SIG-M5 (cell line): ENCODE measurements at places on chromosomes 5 and 9.

DNA sequence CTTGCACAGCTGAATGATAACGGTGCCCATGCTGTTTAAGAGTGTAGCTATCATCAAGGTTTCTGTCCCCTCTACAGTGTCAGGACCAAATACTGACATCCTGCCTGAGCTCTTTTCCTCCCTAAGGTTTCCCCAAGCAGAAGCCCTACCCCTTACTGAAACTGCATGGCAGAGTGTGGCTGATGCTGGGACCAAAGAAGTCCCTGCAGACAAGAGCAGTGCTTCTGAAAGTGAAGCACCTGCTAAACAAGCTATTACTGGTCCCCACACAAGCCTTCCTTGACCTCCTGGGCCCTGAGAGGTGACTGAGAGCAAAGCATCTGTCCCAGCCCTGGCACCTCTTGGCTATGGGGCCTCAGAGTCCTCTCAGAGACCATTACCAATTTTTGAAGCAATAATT lies 56.1 kb downstream of the CFAP90 start:
- DNase-seq: no peak

- DNase-seq: no peak
Observed at GRCh38 chr9:79195879-79196278, 375.9 kb upstream of the TLE4 start.

DNA sequence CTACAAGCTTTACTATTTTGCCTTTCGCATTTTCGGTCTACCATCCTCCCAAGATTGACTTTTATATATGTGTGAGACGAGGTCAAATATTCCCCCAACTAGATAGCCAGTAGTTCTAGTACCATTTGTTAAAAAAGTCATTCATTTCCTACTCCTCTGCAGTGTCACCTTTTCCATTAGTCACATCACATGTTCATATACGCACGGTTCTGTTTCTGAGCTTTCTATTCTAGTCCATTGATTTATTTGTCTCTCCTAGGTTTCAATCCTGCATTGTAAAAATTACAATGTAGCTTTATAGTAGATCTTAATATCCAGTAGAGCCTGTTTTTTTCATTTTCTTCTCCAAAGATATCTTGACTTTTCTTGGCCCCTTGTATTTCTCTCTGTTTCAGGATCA lies 528.7 kb upstream of the TRPC7 start:
- DNase-seq: no peak

GRCh38 chr9:28121366-28121765 lies 548.1 kb upstream of the C9orf72 start:
- DNase-seq: no peak

DNA sequence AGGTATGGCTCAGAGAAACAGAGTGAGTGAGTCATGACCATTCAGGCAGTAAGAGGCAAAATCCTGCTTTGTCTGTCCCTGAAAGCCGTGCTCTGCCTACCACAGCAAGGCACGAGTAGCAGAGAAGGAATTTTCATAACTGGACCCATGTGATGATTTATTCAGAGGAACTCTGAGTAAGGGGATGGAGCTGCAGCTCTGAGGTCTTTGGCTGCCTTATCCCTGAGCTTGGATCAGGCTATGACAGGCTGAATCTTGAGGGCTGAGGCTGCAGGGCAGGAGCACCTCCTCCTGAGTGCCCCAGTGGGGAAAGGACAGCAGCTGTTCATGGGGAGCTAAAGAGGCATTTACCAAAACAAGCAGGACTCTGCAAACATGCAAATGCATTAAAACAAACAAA lies 183.4 kb downstream of the PAPPA start:
- no peak for DNase-seq

- no peak for DNase-seq
Observed at GRCh38 chr9:97057651-97058050, 18.7 kb upstream of the CTSV start.

GRCh38 chr5:69032009-69032408 lies 61.8 kb upstream of the SLC30A5 start:
- DNase-seq: no peak

- no peak for DNase-seq
Observed at GRCh38 chr5:5416733-5417132, 5.7 kb upstream of the ICE1 start.

DNA sequence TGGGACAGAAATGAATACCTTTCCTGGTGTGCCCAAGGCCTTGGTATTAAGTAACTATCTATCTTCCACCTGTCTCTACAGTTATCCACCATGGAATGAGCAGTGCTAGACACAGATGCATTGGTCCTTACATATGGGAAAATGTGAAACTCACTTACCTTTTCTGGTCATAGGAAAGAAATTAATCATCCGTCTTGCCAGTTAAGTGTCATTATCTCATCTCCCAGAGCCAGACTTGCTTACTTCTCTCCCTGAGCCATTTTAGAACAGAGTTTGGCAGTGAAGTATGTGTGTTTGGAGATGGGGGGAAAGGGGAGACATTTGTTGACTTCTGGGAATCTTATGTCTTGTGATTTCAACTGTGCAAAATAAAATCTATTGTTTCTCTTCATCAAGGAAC lies 1211.0 kb upstream of the CDH6 start:
- no peak for DNase-seq

- DNase-seq: no peak
Observed at GRCh38 chr9:83218411-83219090, 155.6 kb upstream of the RASEF start.

DNA sequence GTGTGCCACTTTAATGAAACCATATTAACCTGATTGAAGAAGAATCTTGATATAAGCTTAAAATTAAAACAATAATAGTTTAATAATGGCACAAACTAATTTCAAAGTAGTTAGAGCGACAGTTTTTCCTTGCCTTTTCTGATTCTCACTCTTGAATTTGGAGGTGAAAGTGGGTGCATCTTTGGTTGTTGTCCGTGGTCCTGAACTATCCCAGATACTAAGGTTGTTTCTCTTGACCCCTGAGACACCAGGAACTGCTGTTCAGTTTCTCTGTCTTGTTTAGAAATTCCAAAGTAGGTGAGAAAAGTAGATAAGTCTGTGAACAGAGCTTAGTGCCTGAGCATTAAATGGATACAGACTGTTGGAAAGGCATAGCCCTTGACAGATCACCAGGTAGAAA lies 274.7 kb downstream of the FBXL7 start:
- no peak for DNase-seq

GRCh38 chr9:96023486-96023885 lies 148.0 kb downstream of the ERCC6L2 start:
- no peak for DNase-seq

DNA sequence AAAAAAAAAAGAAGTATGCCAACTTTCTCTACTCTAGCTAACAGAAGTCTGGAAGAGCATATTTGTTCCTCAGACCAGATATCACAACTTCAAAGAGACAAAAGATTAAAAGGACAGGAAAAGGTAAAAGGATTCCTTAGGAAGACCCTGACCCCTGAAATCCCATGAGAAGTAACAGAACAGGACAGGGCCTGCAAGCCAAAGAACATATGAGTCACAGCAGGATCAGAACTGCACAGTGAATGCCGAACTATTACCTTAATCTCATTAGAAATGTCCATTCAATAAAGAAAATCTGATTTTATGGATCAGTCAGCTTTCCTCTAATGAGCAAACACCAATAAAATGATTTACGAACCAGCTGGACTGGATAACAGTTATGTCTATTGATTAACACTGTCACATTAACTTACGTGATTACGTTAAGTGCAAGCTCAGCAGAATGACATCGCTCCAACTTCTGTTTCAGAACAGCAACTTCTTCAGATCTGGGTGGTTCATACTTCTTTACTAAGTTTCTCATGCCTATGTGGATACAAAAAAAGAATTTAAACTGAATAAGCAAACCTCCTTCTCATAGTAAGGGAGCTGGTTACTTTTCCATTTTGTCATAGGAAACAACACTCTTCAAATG lies 13.6 kb downstream of the CCNH start:
- no peak for DNase-seq

DNA sequence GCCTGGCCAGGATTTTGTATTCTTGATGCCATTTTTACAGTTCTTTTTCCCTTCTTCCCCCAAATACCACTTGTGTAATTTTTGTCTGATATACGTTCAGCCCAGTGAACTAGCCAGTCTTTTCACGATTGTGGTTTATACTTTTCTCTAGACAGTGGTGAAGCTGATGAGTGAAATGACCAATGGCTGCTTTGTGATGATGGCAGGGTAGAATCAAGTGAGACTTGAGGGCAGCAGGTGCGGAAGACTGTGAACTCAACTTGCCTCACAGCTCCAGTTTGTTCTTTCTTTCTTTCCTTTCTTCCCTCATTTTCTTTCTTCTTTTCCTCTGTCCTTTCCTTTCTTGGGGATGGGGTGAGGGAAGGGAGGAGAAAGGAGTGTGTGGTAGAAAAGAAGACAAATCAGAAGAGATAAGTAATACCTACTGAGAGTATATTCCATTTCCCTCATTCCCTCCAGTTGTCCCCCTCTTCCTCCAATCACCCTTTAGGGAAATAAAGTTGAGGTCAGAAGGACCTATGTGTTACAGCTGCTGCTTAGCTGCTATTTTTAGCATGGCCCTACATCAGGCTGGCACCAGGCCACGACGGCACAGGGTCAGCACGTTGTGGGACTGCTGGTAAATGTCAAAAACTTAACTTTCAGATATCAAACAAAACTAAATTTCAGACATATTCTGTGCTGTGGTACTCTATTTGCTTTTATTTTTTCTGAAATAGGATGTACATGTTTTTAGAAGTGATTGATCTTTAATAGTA lies 12.3 kb downstream of the ZSWIM6 start:
- DNase-seq: no peak
